Activated CD4-positive, alpha-beta T cell treated with anti-CD3 and anti-CD28 coated beads for 4 hours (primary cell): ENCODE measurements at places on chromosomes 1 and 21.

- no peak for DNase-seq
Observed at GRCh38 chr1:197313713-197314112, 45.7 kb downstream of the CRB1 start.

DNA sequence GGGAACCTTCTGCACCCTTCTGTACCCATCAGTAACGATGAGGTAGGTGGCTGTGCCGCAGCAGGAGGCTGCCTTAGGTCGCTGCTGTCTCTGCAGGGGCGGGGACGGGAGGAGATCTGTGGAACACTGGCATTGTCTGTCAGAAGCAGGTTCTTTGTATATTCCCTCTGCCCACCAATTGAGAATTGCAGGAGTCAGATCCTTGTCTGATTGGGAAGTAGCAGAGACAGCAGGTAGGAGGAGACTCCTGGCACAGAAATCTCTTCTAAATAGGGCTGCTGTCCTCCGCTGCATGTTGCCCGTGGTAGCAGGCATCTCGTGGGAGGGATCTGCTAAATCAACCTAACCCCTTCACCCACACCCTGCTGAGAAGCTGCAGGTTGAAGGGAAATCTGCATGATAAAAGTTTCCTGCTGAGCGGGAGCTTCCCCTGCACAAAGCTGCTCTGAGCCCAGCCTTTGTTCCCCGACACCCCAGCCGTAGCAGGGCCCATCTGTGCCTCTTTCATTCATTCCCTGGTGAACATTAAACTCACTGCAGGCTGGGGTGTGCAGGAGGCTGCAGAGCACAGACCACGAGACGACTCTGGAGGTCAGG, 15.9 kb downstream of the SARS1 start:
- DNase-seq, result no peak

DNA sequence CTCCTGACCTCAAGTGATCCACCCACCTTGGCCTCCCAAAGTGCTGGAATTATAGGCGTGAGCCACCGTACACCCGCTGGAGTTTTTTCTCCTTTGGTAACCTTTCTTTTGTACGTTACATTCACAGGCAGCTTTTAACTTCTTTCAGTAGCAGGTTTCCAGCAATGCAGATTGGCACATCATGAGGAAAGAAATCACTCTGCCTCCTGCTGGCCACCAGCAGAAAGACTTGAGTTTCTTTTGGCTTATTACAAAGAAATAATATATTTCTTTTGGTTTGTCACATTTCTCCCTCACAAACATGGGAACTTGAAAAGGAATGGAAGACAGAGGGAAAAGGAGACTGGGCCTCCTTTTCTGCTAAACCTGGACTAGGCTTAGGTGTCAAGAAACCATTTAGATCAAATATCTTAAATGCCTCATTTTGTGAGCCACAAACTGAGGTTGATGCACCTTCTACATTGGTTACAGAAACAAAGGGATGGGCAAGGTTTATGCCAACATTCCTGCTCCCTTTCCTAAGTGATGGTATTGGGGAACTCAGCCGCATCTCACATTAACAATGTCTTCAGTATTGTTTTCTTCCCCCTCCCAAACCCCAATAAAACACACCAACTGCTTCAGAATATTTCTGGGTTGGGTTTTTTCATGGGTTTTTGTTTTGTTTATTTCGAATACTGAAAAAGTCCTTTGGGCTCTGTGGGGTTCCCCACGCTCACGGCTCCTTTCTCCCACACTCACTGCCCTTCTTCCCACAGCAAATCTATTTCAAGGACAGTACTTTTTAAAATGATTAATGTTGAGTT, 7.7 kb downstream of the ENSA start:
- peak; percentile 70 for DNase-seq

DNA sequence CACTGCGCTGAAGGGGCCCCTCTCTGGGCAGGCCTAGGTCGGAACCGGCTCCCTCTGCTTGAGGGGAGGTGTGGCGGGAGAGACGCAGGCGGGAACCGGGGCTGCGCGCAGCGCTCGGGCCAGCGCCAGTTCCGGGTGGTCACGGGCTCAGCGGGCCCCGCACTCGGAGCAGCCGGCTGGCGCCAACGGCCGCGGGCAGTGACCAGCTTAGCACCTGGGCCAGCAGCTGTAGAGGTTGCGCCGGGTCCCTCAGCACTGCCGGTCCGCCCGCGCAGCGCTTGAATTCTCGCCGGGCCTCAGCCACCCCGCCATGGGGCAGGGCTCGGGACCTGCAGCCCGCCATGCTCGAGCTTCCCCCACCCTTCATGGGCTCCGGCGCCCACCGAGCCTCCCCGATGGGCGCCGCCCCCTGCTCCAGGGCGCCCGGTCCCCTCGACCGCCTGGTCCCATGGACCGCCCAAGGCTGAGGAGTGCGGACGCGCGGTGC, 254.6 kb downstream of the COL11A1 start:
- no peak for DNase-seq

DNA sequence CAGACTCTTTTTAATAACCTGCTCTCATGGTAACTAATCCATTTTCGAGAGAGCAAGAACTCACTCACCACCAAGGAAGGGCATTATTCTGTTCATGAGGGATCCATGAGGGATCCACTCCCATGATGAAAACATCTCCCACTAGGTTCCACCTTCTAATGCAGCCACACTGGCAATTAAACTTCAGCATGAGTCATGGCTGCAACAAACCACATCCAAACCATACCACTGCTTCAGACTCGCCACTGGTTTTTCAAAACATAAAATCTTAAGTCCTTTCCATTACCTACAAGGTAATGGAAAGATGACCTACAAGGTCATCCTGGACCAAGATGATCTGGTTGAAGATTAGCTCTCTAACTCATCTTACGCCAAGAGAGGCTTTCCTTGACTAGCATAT, 405.1 kb downstream of the VAV3 start:
- DNase-seq, result no peak

- no peak for DNase-seq
Observed at GRCh38 chr1:56254130-56254529, 325.2 kb downstream of the PLPP3 start.

DNA sequence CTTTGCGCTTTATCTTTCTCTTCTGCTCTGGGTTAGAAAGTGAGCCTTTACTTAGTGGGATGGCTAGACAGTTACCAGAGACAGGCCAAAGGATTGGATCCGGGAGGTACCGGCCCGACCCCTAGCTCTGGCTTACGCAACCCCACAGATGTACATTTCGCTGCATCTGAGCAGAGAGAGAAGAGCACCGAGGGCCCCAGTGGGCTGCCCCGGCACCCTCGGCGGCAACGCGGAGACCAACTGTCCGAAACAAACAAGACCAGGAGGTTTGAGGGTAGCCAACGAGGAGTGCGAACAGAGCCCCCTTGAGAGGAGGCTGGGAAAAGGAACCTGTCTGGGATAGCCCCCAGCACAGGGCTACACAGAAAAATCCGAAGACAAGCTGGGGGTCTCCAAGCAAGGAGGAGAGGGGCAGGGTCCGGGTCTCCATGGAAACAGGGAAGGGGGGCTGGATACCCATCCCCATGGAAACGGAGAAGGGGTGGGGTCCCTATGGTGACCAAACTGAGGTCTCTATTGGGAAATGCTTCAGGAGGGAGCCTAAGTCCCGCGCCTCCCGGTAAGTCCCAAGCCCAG, 373 bp downstream of the MTF1 start:
- DNase-seq, result no peak

- no peak for DNase-seq
Observed at GRCh38 chr1:177586429-177586828, 383.4 kb downstream of the SEC16B start.

- no peak for DNase-seq
Observed at GRCh38 chr1:236413688-236414087, 19.6 kb downstream of the EDARADD start.

DNA sequence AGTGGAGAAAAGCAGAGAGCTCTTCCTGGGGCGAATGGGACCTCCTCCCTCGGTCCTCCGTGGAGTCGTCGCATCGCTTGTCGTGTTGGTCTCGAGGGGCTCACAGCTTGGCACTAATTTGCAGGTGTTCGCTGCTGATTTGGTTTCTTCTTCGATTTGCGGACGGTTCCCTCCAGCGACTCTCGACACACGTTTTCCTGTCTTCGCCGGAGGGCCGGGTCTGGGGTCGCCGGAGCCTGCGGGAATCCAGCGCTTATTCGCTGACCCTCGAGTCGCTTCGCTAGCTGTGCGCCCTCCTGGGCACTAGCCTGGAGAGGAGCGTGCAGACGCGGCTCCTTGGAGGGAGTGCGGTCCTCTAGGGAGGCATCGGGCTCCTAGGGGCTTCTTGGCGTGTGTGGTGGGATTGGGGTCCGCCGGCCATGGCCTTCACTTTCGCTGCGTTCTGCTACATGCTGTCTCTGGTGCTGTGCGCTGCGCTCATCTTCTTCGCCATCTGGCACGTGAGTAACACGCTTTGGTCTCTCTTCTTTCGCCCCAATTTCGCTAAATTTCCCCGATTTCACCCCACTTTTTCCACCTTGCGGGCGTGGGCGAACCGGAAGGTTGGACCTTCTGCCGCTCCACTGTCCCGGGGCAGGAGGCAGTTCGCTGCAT, 766 bp downstream of the CNIH3 start:
- DNase-seq, result no peak

- DNase-seq, result peak; percentile 91
Observed at GRCh38 chr1:169485431-169486280, at the start of gene SLC19A2. TSS of gene SLC19A2 (minus strand) at chr1:169485944. CDS start at chr1:169485766, 178 bp downstream.

DNA sequence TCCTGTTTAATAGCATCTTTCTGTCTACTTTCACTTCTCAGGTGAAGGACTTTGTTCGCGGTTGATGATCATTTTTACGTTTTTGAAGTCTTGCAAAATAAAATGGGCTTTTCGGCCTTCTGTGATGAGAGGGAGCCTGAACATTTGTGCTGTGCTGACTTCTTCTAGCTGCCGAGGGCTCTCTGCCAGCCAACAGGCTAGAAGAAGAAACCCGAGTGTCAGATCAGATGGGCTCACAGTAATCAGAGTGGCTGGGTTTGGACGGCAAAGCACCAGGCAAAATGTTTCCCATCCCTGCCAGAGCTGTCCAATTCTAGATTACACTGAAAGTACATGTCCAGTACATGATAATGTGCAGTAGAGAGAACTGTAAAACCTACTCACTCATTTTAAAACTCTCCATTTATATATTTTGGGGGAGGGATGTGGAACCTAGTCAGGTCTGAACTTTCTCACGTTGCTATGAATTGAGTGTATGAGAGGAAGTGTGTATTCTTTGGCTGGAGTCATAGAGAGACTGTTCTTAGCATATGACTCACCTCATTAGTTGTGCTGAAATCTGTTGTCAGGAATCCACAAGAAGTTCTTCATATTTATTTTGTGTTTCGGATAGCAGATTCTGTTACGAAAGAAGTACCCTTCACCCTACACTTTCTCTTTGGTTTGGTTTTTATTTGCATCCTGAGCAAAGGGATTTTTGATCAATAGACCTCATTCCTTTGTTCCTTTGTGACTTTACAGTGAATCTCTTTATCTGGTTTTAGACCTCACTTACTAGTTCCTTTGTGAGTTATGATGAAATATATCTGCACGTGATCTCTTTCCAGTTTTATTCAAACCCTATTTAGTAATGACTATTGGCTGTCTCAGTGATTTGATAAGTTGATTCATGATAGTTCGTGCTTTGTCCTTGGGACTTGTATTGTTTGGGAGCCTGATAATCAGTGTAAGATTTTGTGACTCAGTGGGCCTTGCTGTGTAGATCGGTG, 4.8 kb downstream of the ATP1A1 start:
- no peak for DNase-seq

- DNase-seq, result peak; percentile 57
Observed at GRCh38 chr1:16888860-16889816, 6.6 kb upstream of the RNU1-2 start.

DNA sequence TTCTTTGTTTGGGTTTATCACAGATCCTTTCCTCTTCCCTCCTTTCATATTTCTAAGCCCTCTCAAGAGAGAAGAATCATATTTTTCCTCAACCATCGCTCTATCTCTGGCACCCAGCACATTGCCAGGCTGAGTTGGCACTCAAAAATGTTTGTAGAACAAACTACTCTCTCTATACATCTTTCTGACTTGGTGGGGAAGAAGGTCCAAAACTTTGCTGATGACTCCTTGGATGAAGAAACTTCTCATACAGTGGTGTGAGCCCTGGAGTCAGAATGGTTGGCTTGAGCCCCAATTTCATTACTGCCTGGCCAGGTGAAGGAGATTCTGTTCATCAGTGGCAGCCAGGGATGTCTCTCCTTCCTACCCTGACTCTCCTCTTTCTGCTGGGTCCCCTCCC, 11.9 kb downstream of the ALX3 start:
- no peak for DNase-seq

DNA sequence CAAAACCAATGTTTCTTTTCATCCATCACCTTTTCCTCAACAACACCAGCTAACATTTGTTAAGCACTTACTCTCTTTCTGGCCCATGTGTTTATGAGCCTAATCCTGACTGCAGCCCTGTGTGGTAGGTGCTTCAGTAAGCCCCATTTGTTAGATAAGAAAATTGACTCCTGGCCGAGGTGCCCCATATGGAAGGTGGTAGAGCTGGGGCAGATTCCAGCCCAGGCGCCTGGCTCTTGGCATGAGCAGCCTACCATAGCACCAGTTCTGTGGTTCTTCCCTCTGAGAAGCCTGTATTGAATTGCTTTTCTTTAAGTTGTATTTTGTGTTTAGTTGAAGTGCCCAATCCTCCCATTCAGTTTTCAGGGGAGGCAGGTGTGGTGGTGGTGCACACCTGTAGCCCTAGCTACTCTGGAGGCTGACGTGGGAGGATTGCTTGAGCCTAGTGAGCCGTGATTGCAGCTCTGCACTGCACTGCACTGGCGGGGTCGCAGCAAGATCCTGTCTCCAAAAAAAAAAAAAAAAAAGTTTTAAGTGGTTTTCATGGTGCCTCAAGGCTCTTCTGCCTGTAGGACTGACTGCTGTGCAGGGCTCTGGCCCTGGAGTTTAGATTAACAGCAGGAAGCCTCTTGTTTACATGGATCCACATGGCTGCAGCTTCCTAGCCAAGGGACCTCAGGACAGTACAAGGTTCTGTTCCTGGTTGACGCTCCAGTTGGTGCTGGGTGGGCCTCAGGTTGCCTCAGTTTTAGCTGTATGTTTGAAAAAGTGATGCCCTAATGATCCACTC, 125.9 kb downstream of the MRPS6 start:
- no peak for DNase-seq

DNA sequence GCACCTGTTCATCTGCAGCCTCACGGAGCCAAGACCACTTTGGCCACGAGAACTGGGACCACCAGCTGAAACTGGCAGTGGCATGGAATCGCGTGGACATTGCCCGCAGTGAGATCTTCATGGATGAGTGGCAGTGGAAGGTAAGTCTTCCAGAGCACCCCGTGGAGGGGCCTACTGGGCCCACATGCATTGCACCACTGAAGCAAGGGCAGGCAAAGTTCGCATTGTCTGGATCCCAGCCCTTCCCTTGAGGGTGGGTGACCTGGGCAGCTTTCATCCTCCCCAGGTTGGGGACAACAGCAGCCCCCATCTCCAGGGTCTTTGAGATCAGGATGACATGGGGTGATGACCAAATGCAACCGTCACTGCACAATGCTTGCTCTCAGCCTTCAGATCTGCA, 37.5 kb downstream of the TRPM2 start:
- DNase-seq, result no peak

DNA sequence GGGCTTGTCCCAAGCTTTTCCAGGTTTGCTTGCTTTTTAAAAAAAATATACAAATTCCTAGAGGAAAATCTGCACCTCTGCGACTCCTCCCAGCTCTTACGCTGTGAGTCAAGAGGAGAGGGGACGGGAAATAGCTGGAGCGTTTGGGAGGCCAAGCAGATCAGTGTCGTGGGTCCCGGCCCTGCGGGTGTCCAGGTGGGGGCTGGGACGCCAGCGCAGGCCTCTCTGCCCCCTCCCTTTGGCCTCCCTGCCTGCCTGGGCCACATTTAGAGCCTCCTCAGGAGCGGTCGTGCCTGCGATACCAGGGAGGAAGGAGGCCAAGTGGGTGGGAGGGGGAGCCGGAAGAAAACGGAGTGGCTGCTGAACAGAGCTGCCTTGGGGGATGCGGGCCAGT, 9.0 kb downstream of the WNT4 start:
- DNase-seq, result no peak
